Pancreas (tissue), 10 donors: ENCODE measurements at places on chromosomes 5 and 9. TPM values are rescaled to one million over a fixed set of nuclear protein-coding genes. Genes with fewer than 3 reads are reported as not detected.

GRCh38 chr9:106892632-106893031 is 29.7 kb downstream of the ZNF462 start:
- DNase-seq, result peak; percentile 25

DNA sequence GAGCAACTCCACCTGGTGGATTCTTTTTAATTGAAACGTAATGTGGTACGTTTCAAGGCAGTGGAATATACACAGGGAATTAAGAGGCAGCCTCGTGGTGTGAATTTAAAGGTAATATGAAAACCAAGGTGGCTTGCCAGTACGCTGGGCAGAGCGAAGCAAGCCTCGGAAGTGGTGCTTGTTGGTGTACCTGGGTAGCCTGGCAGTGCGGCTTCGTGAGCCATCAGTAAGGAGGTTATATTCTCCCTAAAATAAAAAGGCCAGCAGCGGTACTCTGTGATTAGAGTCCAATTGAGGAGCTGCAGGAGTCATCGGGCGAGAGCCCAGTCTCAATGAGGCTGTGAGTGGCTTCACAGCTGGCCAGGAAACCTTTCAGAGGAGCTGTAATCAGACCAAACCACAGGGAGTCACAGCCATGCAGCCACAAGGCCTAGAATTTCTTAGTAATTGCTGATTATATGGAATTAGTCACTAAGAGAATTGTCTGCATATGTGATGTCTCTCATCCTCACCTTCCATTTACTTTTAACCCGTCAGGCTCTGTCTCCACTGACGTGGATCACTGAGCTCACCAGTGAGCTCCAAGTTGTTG is 57.7 kb downstream of the DCP2 start:
- DNase-seq, result no peak

DNA sequence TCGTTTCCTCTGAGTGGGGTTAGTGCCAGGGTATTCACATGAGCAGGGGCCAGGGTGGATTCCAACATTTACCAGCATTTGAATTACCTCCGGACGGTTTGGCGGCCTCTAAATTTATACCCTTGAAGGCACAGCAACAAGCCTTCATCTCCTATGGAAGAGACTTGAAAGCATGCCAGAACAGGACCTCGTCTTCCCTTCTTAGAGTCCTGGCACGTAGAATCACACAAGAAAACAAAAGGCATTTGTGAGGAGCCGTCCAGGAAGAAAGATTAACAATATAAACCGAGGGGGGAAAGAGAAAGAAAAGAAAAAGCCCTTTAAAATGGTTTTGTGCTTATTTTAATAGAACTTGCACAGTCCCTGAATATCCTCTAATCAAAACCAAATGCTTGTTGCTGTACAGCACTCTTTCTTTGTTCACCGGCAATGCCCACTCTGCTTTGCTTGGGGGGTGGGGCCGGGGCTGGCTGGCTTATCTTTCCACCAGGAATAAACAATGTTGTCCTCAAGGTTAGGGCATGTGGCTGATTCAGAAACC is 575.8 kb upstream of the ZNF462 start:
- no peak for DNase-seq

DNA sequence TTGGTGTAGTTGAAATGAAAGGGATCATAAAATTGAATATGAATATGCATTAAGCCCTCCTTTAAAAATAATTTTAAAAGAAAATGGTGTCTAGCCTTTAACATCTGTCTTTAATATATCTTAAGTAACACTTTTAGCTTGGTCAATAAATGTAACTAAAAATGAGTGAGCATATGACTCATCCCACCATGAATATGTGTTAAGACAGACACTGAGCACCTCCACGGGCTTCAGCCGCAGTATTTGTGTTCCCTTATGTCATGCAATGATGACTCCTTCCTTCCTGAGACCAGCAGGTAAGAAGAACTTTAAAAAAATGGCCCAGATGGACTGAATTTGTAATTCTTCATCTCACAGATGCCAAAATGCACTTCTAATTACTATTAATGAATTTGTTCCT is 563.2 kb downstream of the NR2F1-AS1 start:
- no peak for DNase-seq

GZMA gene
- 0.84 TPM for total RNA-seq
